ENCODE measurements at places on chromosomes 5 and 9.

DNA sequence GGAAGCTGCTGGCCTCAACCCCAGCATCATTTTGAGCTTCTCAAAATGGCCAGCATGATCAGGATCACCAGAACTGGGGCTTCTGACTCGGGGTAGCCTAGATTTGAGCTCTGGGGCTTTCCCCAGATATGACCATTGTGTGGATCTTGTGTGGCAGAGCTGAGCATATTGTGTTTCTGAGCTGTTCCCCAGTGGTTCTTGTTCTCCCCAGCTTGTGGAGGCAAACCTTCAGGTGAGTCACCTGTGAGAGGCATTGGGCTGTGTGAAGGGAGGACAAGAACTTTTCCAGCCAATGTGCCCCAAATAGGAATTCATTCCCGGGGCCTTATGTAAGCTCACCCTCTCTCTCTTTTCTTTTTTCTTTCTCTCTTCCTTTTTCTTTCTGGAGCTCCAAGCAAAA lies 80.7 kb upstream of the PITX1 start:
- DNase-seq, result no peak

DNA sequence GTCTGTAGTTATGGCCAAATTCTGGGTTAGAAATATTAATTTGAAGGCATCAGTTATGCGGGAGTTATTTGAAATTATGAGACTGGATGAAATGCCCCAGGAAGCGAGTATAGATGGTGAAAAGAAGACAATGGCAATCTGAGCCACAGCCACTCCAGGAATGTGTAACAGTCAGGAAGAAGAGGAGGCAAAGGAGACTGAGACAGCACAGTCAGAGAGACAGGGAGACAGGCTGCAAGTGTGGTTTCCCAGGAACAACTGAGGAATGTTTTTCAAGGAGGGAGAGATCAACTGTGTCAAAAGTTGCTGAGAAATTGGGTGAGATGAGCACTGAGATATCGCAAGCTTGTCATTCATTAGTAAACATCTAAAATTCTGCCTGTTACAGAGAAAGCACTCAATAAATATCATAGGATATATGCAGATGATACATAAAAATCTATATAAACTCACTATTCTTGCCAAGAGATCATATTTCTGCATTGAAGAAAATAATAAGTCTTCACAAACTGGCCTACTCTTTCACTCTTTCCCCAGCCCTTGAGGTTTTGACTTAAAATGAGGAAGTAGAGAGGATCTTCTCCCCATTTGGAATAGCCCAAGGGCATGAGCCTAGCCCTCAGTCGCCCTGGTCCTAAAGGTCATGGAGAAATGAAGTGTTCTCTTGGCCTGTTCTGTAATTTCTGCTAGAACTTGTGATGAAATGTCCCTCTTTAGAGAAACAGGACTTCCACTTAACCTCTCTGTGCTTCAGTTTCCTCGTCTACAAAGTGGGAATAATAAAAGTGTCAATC lies 48.5 kb upstream of the RLN1 start:
- peak; percentile 54 for DNase-seq

DNA sequence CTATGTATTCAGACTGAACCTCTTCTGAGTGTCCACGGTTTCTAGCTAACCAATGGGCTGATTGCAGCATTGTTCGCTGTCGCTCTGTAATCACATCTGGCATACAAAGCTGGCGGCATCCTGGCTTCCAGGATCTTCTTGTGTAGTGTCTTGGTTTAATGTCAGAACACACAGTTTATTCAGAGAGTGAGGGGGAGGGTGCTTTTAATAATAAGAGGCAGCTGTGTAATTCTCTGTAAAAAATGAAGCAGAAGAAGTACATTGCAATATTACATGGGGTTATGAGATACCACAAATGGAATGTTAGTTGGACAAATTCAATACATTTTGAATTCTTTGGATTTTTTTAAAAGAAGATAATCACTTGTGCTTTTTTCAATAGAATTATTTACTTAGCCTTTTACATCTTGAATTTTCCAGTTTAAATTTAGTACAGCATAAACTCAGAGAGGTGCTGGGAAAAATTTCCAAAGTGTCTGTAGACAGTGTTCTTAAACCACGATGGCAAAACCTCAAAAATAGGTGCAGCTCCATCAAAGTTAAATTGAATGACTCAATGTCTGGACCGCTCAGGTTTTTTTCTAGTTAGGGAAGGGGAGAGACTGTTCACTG lies 206.0 kb downstream of the PCSK1 start:
- DNase-seq, result peak; percentile 80

GRCh38 chr9:27634879-27635278 lies 61.6 kb upstream of the C9orf72 start:
- no peak for DNase-seq

DNA sequence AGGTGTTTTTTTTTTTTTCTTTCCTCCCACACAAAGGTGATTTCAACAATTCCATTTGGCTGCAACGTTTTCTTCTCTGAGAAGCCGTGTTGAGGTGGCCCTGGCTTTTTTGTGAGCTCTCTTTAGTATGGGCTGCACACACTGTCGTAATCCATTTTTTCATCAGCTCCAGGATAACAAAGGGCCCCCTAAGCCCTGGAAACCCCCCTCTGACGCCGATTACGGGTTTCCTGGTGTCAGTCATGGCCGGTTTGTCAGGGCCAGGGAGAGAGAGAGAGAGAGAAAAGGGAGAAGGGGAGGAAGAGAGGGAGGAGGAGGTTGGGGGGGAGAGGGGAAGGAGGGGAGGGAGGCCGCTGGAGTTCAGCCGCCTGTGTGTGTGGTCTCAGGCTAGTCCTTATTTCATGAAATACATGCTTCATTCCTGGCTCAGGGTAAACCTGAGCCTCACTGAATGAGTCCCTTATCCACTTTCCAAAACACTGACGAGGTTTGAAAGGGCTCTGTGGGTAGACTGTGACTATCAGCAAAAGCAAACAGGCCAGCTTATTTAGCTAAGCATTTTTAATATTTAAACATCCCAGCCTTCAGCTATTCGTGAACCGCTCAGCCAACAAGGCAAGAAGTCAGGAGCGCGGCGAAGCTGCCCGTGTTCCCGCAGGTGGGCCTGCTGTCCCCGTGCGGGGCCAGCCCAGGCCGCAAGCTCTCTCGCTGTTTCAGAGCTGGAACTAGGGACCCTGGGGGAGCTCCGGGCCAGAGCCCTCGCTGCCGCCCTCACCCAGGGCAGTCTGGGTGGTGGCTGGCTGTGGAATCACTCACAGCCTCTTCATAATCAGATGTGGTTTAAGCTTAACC lies 172.8 kb downstream of the ERCC6L2 start:
- DNase-seq, result peak; percentile 56

GRCh38 chr9:130756455-130757152 lies 63.0 kb downstream of the EXOSC2 start:
- DNase-seq, result no peak
